ENCODE measurements at places on chromosomes 4 and X. TPM values are rescaled to one million over a fixed set of nuclear protein-coding genes. Genes with fewer than 3 reads are reported as not detected.

- DNase-seq, result peak; percentile 19
Measured at GRCh38 chrX:31213941-31214340, 142.1 kb upstream of the FTHL17 start.

GRCh38 chrX:37883196-37883595 is 35.8 kb upstream of the DYNLT3 start:
- DNase-seq, result no peak

- DNase-seq, result peak; percentile 91
Measured at GRCh38 chr4:151418385-151418784, 9.4 kb downstream of the FHIP1A start.

- DNase-seq, result peak; percentile 73
Measured at GRCh38 chr4:150209140-150209829, 131.0 kb downstream of the DCLK2 start.

DNA sequence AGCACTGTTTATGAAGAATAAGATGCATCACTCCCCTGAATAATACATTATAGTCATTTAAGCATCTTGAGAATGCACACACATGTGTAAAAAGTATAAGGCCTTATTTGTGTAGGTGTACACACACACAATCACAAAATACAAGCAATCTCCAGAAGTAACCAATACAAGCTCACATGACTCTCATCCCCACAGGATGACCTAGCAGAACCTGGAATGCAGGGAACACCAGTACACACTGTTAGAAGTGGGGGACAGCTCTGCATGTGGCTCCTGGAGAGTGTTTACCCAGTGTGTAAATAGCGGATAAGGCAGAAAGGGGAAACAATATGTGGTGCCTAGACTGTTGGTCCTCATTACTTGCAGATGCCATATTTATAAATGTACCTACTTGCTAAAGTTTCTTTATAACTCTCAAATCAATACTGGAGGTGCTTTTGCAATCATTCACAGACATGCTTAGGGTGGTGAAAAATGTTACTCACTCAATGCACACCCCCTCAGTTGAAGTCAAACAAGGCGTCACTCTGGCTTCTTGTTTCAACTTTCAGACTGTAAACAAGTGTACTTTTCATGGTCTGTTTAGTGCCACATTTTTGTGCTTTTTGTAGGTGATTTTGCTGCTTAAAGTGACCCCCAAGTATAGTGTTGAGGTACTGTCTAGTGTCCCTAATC is 73.1 kb downstream of the MAGEB17 start:
- no peak for DNase-seq

GRCh38 chr4:109303140-109303496 is 660 bp upstream of the COL25A1 start:
- peak; percentile 42 for DNase-seq

ADH4 gene
- not detected for total RNA-seq

IL21 gene
- total RNA-seq, result not detected

SPANXC gene
- total RNA-seq, result not detected

FRMD7 gene
- total RNA-seq, result not detected

Data from endothelial cell of umbilical vein (primary cell).